H54 (cell line): ENCODE measurements at places on chromosomes 12 and 14.
A peak's percentile ranks its signal among the peaks of the same experiment; 100 is the strongest.

GRCh38 chr12:94150240-94151121 lies 2.1 kb downstream of the PLXNC1 start:
- no peak for DNase-seq

GRCh38 chr12:45407981-45408728 lies 192.3 kb downstream of the ANO6 start:
- DNase-seq = no peak

DNA sequence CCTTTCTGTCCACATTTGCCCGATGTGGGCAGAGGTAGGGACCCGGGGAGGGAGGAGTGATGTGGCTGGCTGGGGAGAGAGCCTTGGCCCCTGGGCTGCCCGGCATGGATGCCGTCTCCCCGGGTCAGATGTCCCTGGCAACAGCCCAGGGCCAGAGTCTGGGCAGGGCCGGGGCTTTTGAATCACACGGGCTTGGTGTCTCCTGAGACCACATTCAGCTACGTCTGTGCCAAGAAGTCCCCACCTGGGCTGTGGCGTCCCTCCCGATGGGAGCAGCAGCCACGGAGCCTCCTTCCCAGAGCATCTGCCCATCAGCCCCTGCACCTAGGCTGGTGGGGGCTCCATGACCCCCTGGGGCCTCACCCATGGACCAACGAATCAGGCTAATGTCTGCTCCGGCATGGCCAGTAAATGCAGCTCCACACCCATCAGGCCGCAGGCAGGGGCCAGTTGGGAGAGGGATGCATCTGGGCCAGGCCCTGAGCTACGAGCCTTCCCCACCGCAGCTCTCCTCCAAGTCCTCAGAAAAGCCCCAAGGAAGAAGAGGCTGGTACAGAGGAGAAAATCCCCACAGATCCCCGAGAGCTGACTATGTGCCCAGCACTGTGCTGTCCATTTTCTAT lies 109.4 kb downstream of the RFLNA start:
- DNase-seq = no peak

DNA sequence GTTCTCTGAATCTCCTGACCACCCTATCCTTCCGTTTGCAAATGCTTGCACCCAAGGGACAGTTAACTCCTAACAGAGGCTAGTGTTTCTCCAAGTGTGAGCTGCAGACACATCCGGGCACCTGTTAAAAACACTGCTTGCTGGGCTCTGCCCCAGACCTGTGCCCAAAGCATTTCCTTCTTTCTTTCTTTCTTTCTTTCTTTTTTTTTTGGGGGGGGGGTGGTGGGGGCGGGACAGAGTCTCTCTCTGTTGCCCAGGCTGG lies 42.5 kb downstream of the SPRING1 start:
- no peak for DNase-seq

DNA sequence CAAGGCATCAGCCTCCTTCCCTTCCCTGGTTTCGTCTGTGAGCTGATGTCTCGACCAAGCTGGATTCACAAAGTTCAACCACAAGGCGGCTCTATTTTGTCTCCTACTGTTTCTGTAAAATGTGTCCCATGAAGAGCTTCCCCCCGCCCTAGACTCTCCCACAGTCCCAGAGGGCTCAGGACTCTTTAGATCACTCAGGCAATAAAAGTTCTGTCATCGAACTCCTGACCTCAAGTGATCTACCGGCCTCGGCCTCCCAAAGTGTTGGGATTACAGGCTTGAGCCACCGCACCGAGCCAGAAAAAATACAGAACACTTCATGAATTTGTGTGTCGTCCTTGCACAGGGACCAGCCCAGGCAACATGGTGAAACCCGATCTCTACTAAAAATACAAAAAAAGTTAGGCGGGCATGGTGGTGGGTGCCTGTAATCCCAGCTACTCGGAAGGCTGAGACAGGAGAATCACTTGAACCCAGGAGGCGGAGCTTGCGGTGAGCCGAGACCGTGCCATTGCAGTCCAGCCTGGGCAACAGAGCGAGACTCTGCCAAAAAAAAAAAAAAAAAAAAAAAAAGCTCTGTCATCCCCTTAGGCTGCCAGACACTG lies 149.4 kb downstream of the BCL11B start:
- no peak for DNase-seq

GRCh38 chr14:34023824-34024767 lies 73.2 kb upstream of the EGLN3 start:
- DNase-seq = no peak

DNA sequence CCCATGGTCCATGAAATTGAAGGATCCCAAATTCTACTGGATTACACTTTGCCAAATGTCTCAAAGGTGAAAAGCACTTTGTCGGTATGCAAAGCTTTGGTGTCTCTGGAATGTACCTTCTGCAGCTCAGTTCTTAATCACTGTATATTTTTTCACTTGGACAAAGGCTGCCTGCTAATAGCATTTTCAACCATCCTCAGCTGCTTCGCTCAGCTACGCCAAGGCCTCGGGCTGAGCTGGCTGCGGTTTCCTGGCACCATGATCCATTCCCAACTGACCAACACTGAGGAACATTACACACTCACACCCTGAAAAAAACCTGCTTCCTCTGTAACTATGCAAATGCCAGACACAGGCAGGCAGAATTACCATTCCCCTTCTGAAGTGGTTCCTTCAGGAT lies 335.2 kb downstream of the DPF3 start:
- DNase-seq = peak; percentile 50

GRCh38 chr12:124321040-124321481 lies 26.2 kb downstream of the RFLNA start:
- peak; percentile 80 for DNase-seq

GRCh38 chr12:45034861-45035265 lies 16.0 kb downstream of the DBX2 start:
- no peak for DNase-seq

DNA sequence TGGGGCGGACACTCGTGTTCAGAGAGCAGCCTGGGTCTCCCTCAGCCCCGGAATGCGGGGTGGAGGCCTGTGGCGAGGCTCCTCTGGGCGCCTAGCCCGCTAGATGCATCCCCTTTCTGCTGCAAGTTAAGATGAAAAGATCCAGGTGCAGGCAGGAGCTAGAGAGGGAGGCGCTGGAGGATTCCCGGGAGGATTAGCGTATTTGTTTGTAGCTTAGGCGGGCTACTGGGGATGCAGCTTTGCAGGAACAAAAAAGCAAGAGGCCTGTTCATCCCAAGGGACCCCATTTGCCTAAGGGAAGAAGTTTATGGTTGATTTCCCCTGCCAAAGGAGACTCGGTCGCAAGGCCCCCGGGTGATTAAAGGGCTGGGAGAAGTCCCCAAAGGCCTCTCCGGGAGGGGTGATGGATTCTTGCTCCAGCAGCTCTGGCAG lies 824 bp downstream of the CCDC177 start:
- DNase-seq = no peak

DNA sequence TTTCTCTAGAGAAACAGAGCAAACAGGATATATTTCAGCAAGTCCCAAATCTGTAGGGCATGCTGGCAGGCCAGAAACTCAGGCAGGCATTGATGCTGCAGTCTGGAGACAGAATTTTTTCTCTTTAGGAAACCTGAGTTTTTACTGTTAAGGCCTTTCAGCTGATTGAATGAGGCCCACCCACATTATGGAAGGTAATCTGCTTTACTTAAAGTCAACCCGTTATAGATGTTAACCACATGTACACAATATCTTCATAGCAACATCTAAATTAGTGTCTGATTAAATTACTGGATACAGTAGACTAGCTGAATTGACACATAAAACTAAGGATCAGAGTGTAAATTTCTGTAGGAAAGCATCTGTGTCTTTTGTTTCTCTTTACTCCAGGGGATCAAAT lies 65.2 kb downstream of the SRGAP1 start:
- DNase-seq = no peak

DNA sequence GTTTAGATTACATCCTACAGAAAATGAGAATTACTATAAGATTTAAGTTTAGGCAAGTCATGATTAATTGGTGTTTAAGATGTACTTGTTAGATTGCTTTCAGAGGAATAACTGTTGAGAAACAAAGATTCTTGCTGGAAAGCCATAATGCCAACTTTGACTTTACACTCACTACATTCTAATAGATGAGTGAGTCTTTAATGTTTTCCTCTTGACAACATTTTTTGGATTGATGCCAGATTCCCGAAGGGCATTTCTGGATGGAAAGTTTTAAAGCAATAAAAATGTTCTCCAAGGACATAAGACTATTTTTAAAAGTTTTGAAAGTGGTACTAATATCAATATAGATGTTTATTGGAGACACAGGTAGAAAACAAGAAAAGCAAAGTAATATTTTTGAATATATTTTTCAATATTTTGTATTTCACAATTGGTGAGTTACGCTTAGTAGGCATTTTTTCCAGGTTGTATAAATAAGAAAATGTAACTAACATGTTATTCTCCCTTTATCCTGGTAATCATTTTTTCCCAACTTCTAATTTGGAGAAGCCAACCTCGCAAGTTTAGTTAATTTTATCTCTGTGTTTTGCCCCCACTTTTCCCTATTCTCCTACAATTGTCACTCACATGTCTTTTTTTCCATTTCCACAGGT lies 307.3 kb downstream of the CEP128 start:
- DNase-seq = no peak

- no peak for DNase-seq
These were observed 93.7 kb downstream of the RMST start for GRCh38 chr12:97556302-97556779.

DNA sequence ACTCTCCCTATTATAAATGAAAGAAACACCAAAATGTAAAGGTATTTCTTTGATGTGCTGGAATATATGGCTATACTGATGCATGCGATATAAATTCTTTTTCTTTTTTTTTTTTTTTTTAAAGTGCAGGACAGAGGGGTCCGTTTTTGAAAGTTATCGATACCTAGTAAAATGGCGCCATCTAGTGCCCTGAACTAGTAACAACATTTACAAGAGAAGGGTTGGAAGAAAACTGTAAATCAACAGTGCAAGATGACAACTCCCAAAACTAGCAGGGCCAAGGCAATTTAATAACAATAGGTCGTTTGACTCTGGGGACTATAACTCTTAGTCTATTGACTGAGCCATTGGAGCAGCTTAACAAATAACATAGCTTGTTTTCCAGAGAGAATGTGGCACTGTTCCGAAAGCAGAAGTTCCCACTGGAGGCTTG lies 137.7 kb downstream of the SPTSSA start:
- no peak for DNase-seq

DNA sequence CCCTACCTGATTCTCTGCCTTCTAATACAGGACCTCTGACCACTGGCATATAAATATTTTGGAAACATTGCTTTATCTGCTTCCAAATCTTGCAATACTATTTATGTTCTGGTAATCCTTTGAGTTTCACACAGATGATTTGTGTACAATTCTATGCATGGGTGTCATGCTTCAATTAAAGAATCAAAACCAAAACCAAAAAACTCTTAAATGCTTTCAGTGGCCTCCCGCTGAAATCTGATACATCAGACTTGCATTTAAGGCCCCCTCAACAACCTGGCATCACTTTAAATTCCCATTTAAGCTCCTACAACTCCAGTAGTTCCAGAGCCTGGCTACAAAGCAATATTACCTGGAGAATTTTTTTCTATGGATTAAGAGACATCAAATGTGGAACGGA lies 221.7 kb upstream of the NAV3 start:
- DNase-seq = no peak

GRCh38 chr14:100281286-100282082 lies 24.8 kb downstream of the SLC25A29 start:
- DNase-seq = no peak

GRCh38 chr14:21070083-21070609 lies at the start of gene ARHGEF40:
Gene ARHGEF40, plus strand, starts transcription at chr14:21070304. Its CDS starts 93 bp downstream, at chr14:21070397.
- DNase-seq = peak; percentile 34

- no peak for DNase-seq
These were observed 40.3 kb downstream of the LEMD3 start for GRCh38 chr12:65209655-65210043.

DNA sequence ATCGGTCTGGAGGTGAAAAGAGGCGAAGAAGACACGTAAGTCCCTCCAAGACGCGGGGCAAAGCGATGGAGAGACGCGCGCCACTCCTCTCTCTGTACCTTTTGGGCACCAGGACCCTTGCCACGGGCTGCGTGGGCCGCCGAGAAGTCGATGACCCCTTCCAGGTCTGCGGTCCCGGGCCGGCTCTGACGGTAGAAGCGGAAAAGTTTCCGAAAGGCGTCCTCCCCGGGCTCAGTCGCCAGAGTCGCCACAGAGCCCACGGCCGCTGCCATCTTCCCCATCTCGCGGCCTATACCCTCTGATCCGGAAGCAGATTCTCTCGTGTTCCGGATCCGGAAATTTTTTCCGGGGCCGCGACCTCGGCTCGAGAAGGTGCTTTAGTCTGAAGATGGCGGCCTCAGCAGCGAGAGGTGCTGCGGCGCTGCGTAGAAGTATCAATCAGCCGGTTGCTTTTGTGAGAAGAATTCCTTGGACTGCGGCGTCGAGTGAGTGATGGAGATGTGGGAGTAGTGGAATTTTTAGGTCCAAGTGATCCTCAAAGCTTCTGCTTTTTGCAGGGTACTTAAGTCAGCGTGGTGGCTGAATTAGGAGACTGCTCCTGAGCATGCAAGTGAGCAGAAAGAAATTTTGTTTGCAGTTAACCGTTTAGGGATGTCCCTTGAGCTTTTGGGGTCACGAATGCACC lies at the start of the genes ALKBH1 and SLIRP:
Gene ALKBH1, minus strand, starts transcription at position 300 of the 685 bp plus-strand sequence. Its CDS starts 19 bp downstream, at position 281.
Gene SLIRP, plus strand, starts transcription at position 380 of the 685 bp plus-strand sequence. Its CDS starts 9 bp downstream, at position 389.
- DNase-seq = peak; percentile 50

DNA sequence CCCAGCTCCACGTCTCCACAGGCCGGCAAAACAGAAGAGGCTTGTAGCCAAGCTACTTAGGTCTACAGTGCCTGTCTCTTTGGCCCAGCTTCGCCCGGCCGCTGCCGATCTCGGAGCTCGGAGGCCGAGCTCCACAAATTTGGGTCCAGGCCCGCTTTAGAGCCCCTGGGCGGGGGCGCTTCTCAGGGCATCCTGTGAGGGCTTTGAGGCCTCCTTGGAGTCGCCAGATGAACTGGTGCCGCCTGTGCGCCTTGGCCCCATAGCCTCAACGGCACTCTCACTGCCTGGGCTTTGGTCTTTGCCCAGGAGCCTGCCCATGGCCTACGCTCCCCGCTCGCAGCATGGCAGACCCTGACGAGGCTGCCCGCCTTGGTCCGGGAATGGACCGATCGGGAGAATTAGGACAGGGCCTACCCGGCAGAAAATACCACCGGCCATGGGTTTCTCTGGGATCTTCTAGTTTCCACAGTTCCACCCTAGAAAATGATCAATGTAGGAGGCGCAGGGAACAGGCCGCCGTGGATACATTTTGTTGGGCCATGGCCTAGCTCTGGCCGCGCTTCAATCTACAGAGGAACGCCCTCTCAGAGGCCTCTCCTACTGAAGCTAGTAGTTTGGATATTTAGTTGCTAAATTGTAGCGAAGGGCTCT lies 953 bp upstream of the NKX2-8 start:
- no peak for DNase-seq

GRCh38 chr14:83071888-83072501 lies 1538.3 kb upstream of the SEL1L start:
- no peak for DNase-seq

DNA sequence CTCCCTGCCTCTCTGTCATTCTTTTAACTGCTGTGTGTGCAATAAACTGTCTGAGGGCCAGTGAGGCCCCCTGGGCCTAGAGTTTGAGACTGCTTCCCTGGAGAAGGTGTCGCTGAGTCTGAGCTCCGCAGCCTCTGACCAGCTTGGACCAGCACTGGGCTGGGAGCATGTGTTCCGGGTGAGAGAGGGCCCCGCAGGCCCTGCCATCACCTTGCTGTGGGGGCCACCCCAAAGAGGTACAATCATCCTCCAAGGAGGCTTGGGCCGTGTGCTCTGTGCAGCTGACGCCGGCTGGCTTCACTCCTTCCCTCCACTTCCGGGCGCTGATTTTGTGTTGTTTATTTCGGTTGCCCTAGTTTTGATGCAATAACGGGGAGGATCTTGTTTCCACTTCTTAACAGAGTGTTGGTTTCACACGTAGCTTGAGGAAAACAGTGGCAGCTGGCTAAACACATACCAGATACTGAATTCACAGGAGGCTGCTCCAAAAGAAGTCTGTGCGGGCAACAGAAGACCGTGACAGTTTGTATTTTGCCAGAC lies 121.6 kb downstream of the TMEM132C start:
- no peak for DNase-seq

- no peak for DNase-seq
These were observed 25.1 kb upstream of the VSX2 start for GRCh38 chr14:74213907-74214803.
